ENCODE measurements at places on chromosomes 6 and 20.

GRCh38 chr20:50911716-50912115 is 19.5 kb downstream of the ADNP start:
- no peak for DNase-seq
- H3K27me3 ChIP-seq = no peaks in the 10 kb centered on the region
- no peaks in the 10 kb centered on the region for H3K4me1 ChIP-seq
- peaks cover 73% of the 10 kb centered on the region for H3K36me3 ChIP-seq
- no peak overlapping the region for H3K27ac ChIP-seq
- H3K4me3 ChIP-seq = no peak overlapping the region

- H3K27me3 ChIP-seq = no peaks in the 10 kb centered on the region
- H3K4me3 ChIP-seq = no peak overlapping the region
- H3K4me1 ChIP-seq = no peaks in the 10 kb centered on the region
- DNase-seq = no peak
- no peak overlapping the region for H3K27ac ChIP-seq
- H3K36me3 ChIP-seq = no peaks in the 10 kb centered on the region
Observed at GRCh38 chr6:126252154-126252553, 87.8 kb upstream of the CENPW start.

- no peaks in the 10 kb centered on the region for H3K27me3 ChIP-seq
- H3K36me3 ChIP-seq = peaks cover 54% of the 10 kb centered on the region
- no peak overlapping the region for H3K4me3 ChIP-seq
- no peaks in the 10 kb centered on the region for H3K4me1 ChIP-seq
- no peak overlapping the region for H3K27ac ChIP-seq
Observed at GRCh38 chr20:3146732-3147341, 12.8 kb downstream of the FASTKD5 start.

GRCh38 chr20:54234991-54235390 is 27.1 kb downstream of the PFDN4 start:
- no peak for DNase-seq
- no peak overlapping the region for H3K4me3 ChIP-seq
- H3K36me3 ChIP-seq = no peaks in the 10 kb centered on the region
- H3K27me3 ChIP-seq = peaks cover 10% of the 10 kb centered on the region

GRCh38 chr20:14219801-14220461 is 117.5 kb downstream of the FLRT3 start:
- no peaks in the 10 kb centered on the region for H3K4me1 ChIP-seq
- no peak overlapping the region for H3K27ac ChIP-seq
- H3K4me3 ChIP-seq = no peak overlapping the region
- H3K27me3 ChIP-seq = peaks cover 8% of the 10 kb centered on the region
- H3K36me3 ChIP-seq = no peaks in the 10 kb centered on the region

DNA sequence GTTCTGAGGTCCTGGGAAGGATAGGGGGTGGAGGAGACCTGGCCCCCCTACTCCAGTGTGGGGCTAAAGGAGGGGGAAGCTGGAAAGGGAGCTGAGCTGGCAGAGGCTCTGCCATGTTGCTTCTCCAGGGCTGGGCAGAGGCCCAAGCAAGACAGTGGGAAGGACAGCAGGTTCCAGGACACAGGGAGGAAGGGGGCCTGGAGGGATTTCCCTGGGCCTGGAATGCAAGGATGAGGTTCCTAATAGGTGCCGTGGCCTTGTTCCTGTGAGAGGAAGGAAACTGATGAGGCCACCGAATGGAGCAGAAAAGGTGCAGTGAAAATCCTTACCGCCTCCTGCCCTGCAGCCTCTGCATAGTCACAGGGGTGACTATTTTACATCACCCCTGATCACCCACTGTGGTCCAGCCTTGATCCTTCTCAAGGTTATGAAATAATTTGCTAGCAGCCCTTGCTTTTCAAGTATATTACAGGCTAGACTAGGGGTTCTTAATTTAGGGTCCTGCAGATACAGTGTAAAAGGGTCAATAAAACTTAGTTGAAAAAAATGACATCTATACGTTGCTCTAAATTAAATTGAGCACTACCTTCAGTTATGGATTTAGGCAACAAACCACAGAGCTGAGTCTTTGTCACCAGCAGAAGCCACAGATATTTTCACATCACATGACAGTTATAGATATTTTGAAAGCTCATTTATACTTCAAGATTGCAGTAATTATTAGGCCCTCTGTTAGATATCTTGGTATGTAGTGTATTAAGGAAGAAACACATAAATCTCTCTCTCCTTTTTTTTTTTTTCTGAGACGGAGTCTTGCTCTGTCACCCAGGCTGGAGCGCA is 45.7 kb upstream of the RNF24 start:
- no peak overlapping the region for H3K27ac ChIP-seq
- H3K4me1 ChIP-seq = peaks cover 19% of the 10 kb centered on the region
- no peaks in the 10 kb centered on the region for H3K27me3 ChIP-seq
- H3K36me3 ChIP-seq = no peaks in the 10 kb centered on the region

- H3K4me1 ChIP-seq = no peaks in the 10 kb centered on the region
- H3K4me3 ChIP-seq = no peak overlapping the region
- no peak overlapping the region for H3K27ac ChIP-seq
- peaks cover 12% of the 10 kb centered on the region for H3K27me3 ChIP-seq
- H3K36me3 ChIP-seq = no peaks in the 10 kb centered on the region
- DNase-seq = no peak
Observed at GRCh38 chr6:28553986-28554881, 28.6 kb downstream of the GPX5 start.

DNA sequence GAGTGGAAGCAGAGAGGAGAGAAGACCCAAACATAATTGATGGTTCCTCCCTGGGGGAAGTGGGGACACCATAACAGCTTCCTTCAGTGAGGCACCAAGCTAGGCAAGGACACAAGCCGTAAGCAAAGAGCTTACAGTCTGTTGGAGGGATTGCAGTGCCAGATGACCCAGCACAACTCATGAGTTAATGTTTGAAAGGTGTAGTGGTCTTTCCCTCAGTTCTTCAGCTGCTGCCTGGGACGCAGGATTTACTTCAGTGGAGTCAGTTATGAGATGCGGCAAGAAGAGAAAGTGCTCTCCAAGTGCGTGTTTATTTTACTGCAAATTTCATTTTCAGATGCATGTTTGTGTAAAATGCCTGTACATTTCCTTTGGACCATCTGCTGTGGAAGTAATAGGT is 38.7 kb upstream of the SLC17A4 start:
- H3K27me3 ChIP-seq = peaks cover 14% of the 10 kb centered on the region
- H3K4me1 ChIP-seq = no peaks in the 10 kb centered on the region
- no peak overlapping the region for H3K4me3 ChIP-seq
- H3K27ac ChIP-seq = no peak overlapping the region
- no peak for DNase-seq
- no peaks in the 10 kb centered on the region for H3K36me3 ChIP-seq

DNA sequence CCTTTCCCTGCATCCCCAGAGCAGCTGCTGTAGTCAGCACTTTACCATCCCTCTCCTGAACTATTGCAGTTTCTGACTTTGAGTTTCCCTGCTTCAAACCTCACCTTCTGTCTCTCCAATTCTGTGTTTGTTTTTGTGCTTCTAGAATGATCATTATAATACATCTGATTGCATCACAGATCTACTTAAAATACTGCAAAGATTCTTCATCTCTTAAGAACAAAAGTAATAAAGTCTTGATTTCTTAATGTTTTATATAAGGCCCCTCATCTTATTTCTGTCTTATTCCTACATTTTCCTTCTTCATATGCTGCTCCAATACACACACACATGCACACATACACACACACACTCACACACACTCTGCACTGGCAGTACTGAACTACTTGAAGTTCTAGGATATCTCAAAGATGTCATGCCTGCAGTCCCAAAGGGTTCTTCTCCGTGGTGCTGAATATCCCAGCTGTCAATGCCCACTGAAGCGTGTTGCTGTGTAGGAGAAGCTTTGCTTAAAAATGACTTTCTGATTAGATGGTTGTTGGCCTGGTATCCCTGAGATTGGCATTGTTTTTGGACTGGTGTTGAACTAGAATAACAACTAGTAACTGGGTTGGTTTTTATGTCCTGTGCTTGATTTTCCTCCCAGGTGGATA is 97.2 kb downstream of the MAP3K4 start:
- peaks cover 94% of the 10 kb centered on the region for H3K36me3 ChIP-seq
- H3K27ac ChIP-seq = no peak overlapping the region
- H3K4me3 ChIP-seq = no peak overlapping the region

GRCh38 chr20:32727683-32728082 is 15.6 kb downstream of the COMMD7 start:
- no peak for DNase-seq
- H3K4me1 ChIP-seq = no peaks in the 10 kb centered on the region
- 0 out of 2 replicates have a peak overlapping the region, but pooled peaks have one; percentile 11 for H3K27ac ChIP-seq
- peaks cover 43% of the 10 kb centered on the region for H3K36me3 ChIP-seq
- H3K4me3 ChIP-seq = no peak overlapping the region

DNA sequence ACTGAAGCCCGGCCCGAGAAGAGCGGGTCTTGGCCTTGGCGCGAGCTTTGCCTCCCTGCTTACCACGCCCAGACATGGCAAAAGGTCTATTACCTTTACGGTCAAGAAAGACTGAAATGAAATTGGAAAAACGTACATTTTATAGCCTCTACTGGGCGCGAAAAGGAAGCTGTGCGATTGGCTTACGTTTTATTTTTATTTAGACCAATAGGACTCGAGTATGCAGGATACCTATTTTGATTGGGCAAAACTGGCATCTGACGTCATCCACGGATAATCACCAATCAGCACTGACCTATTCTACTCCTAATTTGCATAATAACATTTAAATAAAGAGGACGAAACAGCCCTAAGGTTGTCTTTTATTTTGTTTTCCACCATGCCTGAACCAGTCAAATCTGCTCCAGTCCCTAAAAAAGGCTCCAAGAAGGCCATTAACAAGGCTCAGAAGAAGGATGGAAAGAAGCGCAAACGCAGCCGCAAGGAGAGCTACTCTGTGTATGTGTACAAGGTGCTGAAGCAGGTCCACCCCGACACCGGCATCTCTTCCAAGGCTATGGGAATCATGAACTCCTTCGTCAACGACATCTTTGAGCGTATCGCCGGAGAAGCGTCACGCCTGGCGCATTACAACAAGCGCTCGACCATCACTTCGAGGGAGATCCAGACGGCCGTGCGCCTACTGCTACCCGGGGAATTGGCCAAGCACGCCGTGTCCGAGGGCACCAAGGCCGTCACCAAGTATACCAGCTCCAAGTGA is 97.4 kb downstream of the OR2B2 start:
- peaks cover 19% of the 10 kb centered on the region for H3K4me1 ChIP-seq
- no peaks in the 10 kb centered on the region for H3K27me3 ChIP-seq
- H3K36me3 ChIP-seq = peaks cover 7% of the 10 kb centered on the region
- DNase-seq = no peak
- H3K4me3 ChIP-seq = no peak overlapping the region

GRCh38 chr20:51531141-51531710 is 11.3 kb downstream of the NFATC2 start:
- H3K27ac ChIP-seq = no peak overlapping the region
- no peak overlapping the region for H3K4me3 ChIP-seq
- H3K36me3 ChIP-seq = no peaks in the 10 kb centered on the region
- H3K4me1 ChIP-seq = no peaks in the 10 kb centered on the region

DNA sequence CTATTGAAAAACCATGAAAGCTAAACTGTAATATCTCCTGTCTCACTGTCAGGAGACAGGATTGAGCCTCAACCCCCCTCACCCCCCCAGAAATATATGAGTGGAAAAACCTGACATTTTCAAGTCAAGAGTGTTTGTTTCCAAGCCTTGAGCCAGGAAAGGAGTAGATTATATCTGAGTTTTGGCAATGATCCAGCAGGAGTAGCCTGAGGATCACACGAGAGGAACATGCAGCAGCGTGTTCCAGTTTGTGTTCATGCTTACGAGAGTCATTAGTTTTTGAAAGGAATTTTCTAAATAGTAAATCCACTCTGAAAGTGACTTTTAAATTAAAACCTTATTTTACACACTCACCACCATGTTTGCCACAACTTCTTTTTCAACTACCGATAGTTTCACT is 15.8 kb downstream of the IL22RA2 start:
- H3K36me3 ChIP-seq = no peaks in the 10 kb centered on the region
- no peaks in the 10 kb centered on the region for H3K27me3 ChIP-seq
- peak overlapping the region; percentile 7 for H3K27ac ChIP-seq
- no peak for DNase-seq

- no peak overlapping the region for H3K4me3 ChIP-seq
- DNase-seq = peak; percentile 75
- peaks cover 43% of the 10 kb centered on the region for H3K4me1 ChIP-seq
- H3K36me3 ChIP-seq = 0 out of 2 replicates have a peak, but pooled peaks cover 3% of the 10 kb centered on the region
- peaks cover 26% of the 10 kb centered on the region for H3K27me3 ChIP-seq
- no peak overlapping the region for H3K27ac ChIP-seq
Observed at GRCh38 chr6:44221291-44221960, 2.0 kb upstream of the SLC29A1 start.

DNA sequence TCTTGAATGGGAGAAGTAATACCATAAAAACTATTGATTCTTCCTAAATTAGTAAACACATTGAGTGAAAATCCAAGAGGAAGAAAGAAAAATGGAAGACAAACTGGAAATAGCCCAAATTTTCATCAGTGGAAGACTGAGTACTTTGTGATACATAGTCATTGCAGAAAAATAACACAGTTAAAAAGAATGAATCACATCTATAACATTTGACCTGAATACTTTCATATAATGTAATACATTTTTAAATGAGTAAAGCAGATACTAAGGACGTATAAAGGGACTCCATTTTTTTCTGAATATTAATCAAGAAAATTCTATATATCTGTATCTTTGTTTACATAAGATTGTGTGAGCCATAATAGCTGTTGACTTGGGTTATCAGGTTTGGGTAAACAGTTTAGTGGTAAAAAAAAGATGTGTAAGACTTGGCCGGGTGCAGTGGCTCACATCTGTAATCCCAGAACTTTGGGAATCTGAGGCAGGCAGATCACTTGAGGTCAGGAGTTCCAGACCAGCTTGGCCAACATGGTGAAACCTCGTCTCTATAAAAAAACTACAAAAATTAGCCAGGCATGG is 4.3 kb upstream of the SLC17A2 start:
- H3K27me3 ChIP-seq = no peaks in the 10 kb centered on the region
- no peaks in the 10 kb centered on the region for H3K4me1 ChIP-seq
- DNase-seq = no peak

GRCh38 chr6:169473663-169474062 is 220.0 kb upstream of the THBS2 start:
- H3K27ac ChIP-seq = no peak overlapping the region
- DNase-seq = no peak
- no peaks in the 10 kb centered on the region for H3K36me3 ChIP-seq
- no peaks in the 10 kb centered on the region for H3K4me1 ChIP-seq

GRCh38 chr20:57071954-57072583 is 194.4 kb downstream of the BMP7 start:
- H3K27ac ChIP-seq = no peak overlapping the region
- peaks cover 22% of the 10 kb centered on the region for H3K27me3 ChIP-seq
- H3K4me1 ChIP-seq = no peaks in the 10 kb centered on the region
- DNase-seq = no peak
- H3K4me3 ChIP-seq = no peak overlapping the region

DNA sequence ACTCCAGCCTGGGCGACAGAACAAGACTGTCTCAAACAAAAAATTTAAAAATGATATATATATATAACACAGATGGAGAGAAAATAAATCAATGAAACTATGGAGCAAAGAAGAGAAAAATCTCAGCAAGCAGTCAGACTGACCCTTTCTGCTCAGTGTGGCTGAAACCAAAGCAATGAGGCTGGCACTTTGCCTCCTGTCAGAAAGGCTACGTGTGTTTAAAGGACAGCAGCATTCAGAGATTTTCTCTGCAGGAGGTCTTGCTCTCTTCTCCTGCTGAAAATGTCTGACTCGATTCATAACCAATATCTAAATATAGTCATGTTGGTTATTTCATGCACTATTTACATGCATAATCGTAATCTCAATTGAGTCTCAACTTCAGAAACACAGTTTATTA is 527.0 kb upstream of the JARID2 start:
- H3K4me3 ChIP-seq = no peak overlapping the region
- no peaks in the 10 kb centered on the region for H3K27me3 ChIP-seq
- DNase-seq = no peak
- H3K36me3 ChIP-seq = no peaks in the 10 kb centered on the region
- H3K27ac ChIP-seq = no peak overlapping the region

Measured in DND-41 (cell line).